ENCODE measurements at places on chromosomes 3 and 15.

DNA sequence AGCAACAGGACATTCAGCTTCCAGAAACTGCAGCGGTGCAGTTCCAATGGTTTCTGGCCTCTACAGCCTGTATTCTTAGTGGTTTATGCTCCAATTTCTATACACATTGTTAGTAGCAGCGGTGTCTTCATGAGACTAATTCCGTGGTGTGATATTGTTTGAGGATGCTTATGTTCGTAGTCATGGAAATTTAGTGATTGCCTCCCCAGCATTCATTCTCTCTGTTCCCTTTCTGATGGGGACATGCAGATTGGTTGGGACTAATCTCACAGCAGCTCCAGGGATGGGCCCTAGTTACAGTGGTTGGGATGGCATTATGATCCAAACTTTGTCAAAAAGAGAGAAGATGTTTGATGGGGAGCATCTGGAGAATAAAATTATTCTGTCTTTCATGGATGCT is 208.6 kb downstream of the CD47 start:
- DNase-seq = no peak

GRCh38 chr3:102916532-102916931 is 481.7 kb downstream of the ZPLD1 start:
- no peak for DNase-seq

GRCh38 chr3:111598552-111598951 is 3.4 kb upstream of the ZBED2 start:
- DNase-seq = no peak

GRCh38 chr3:194395212-194395611 is 3.9 kb downstream of the GP5 start:
- DNase-seq = no peak
